ENCODE measurements at places on chromosomes 11 and 22. TPM values are rescaled to one million over a fixed set of nuclear protein-coding genes. Genes with fewer than 3 reads are reported as not detected.

The SEC14L6 gene
- 0.24 TPM for total RNA-seq

The CASP1 gene
- 30.9 TPM for total RNA-seq

The C11orf52 gene
- 1.3 TPM for total RNA-seq

The NDUFC2 gene
- total RNA-seq: 167 TPM

GRCh38 chr11:15194671-15195415 lies 80.1 kb downstream of the INSC start:
- no peaks in the 10 kb centered on the region for H3K36me3 ChIP-seq
- no peak overlapping the region for H3K27ac ChIP-seq
- H3K4me3 ChIP-seq: no peak overlapping the region
- DNase-seq: no peak
- H3K4me1 ChIP-seq: no peaks in the 10 kb centered on the region

DNA sequence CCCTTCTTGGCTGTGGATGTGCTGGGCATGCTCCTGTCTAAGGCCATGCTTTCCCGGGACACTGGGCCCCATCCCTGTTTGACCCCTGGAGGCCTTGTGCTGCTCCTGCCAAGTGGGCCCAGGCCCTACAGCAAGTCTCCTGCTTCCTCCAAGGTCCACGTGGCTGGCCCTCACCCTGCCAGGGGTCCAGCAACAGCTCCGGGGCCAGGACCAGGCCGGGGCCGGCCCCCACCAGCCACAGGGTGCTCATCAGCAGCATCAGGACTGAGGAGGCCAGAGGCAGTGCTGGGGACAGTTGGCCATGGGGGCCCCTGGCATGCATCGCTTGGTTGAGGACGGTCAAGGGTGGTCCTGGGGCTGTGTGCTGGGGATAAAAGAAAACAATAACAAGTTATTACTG lies 2.5 kb downstream of the RHBDD3 start:
- no peak overlapping the region for H3K27ac ChIP-seq
- H3K4me1 ChIP-seq: peaks cover 15% of the 10 kb centered on the region
- no peaks in the 10 kb centered on the region for H3K27me3 ChIP-seq
- peaks cover 25% of the 10 kb centered on the region for H3K36me3 ChIP-seq
- no peak overlapping the region for H3K4me3 ChIP-seq
- DNase-seq: no peak

- DNase-seq: peak; percentile 60
- H3K4me3 ChIP-seq: peak within 1 kb of the TSS; percentile 100
- no peaks in the 10 kb centered on the region for H3K27me3 ChIP-seq
- H3K27ac ChIP-seq: peak within 1 kb of the TSS; percentile 92
Observed at GRCh38 chr11:118572061-118572980, at the start of gene ARCN1. Gene ARCN1 (plus strand): TSS chr11:118572409. CDS start chr11:118572548, 139 bp downstream.

DNA sequence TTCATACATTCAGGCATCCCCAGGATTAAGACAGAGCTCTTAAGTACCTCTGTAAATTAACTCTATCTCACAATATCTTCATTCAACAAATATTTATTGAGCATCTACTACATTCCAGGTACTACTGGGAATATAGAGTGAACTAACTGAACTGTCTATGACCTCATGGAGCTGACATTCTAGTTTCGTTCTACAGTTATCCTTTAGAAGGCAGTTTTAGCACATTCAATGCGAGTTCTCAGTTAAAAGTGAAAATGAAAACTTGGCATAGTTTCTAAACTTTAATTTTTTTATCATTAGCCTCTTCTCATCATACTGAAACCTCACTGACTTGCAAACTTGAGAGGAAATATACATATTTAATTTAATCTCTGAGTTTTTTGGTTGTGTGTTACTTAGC lies 10.7 kb upstream of the MS4A6E start:
- H3K27ac ChIP-seq: no peak overlapping the region
- H3K4me1 ChIP-seq: no peaks in the 10 kb centered on the region
- no peaks in the 10 kb centered on the region for H3K36me3 ChIP-seq
- no peaks in the 10 kb centered on the region for H3K27me3 ChIP-seq

- DNase-seq: no peak
- H3K36me3 ChIP-seq: peaks cover 40% of the 10 kb centered on the region
- H3K27ac ChIP-seq: no peak overlapping the region
- no peaks in the 10 kb centered on the region for H3K27me3 ChIP-seq
- H3K4me1 ChIP-seq: peaks cover 38% of the 10 kb centered on the region
Observed at GRCh38 chr11:1883346-1884302, 8.1 kb downstream of the PRR33 start.

The OR52I2 gene
- 0.09 TPM for total RNA-seq

The YPEL4 gene
- 0.94 TPM for total RNA-seq

DNA sequence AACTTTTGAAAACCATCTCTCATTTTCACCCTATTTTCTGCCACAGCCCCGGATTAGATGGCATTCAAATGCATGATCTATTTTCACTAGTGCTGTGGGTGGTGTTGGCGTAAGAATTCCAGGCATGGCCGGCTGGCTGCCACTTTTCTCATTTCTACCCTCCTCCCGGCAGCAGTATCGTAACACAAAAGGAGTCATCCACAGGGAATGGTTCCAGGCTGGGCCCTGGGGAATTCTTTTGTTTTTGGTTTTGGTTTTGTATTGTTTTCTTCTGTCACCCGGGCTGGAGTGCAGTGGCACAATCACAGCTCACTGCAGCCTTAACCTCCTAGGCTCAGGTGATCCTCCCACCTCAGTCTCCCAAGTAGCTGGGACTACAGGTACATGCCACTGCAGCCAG lies 13.8 kb downstream of the JAML start:
- DNase-seq: no peak
- H3K4me3 ChIP-seq: no peak overlapping the region
- no peaks in the 10 kb centered on the region for H3K27me3 ChIP-seq
- peaks cover 5% of the 10 kb centered on the region for H3K36me3 ChIP-seq
- H3K4me1 ChIP-seq: peaks cover 18% of the 10 kb centered on the region

- no peak overlapping the region for H3K27ac ChIP-seq
- peaks cover 5% of the 10 kb centered on the region for H3K36me3 ChIP-seq
- no peaks in the 10 kb centered on the region for H3K4me1 ChIP-seq
- no peak for DNase-seq
Observed at GRCh38 chr22:47059701-47060161, 297.3 kb downstream of the TBC1D22A start.

- H3K4me1 ChIP-seq: no peaks in the 10 kb centered on the region
- no peaks in the 10 kb centered on the region for H3K27me3 ChIP-seq
- H3K27ac ChIP-seq: no peak overlapping the region
- no peak overlapping the region for H3K4me3 ChIP-seq
Observed at GRCh38 chr11:110469127-110469526, 39.4 kb downstream of the FDX1 start.

DNA sequence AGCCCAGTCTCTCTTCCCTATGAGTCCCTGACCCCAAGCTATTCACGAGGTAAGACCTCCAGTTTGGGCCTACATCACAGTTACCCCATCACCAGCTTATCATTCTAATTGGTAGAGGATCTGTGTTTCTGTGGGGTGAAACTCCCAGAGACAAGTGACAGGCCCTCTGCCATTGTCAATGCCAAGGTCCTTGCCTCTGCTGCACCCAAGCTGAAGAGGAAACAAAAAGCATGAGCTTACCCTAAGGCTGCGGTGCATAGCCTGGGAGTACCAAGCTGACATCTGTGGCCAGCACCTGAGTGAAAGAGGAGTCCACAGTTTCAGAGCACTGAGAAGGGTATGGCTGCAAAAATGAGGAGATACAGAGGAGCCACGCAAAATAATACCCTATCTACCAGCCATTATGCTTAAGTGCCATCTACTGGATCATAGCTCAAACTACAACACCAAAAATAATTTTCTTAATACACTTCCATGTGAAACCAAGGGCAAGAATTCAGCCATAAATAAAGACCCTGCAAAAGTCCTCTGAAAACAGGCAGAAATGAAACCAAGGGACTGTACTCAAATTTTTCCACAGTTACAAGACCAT lies 62.3 kb upstream of the ANO5 start:
- H3K36me3 ChIP-seq: no peaks in the 10 kb centered on the region
- H3K27ac ChIP-seq: no peak overlapping the region
- DNase-seq: no peak
- H3K4me1 ChIP-seq: no peaks in the 10 kb centered on the region

DNA sequence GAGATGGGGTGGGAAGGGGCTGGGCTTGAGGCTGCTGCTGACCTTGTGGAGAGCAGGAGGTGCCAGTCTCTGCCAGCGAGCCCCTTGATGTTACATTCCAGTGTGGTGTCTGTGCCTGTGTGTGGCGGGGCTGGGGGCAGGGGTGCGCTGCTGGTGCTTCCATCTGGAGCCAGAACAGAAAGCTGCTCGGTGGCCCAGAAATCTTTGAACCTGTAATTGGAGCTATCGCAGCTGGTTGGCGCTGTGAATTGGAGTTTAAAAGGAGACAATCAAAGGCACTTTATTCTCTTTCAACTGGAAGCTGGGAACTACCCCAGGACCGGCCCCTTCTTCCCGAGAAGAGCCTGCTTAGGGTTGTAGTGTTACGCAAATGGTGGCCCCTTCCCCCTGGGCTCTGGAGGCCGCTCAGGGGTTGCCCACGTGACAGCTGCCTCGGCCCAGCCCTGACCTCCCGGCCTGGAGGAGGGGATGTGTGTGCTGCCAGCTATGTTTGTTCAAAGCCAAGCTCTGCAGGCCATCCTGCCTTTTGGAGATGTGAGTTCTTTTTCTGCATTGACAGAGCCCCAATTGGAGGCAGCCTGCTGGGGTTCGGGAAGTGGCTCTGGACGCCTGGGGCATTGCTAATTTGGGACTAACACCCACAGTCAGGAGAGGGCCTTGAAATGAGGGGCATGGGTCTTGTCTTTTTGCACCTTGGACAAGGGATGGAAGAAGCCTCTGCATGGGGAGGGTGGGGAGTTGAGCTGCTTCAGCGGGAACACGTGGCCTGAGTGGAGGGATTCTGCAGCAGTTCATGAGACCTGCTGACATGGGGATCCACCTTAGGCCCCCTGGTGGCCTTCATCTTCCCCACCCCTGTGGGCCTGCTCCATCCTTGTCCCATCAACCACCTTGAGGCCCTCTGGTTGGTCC lies 14.0 kb upstream of the ARSA start:
- no peaks in the 10 kb centered on the region for H3K4me1 ChIP-seq
- no peaks in the 10 kb centered on the region for H3K36me3 ChIP-seq
- DNase-seq: no peak
- H3K4me3 ChIP-seq: no peak overlapping the region

The GPR83 gene
- total RNA-seq: 0.14 TPM

GRCh38 chr22:47199261-47199978 lies 437.0 kb downstream of the TBC1D22A start:
- H3K4me3 ChIP-seq: no peak overlapping the region
- no peak overlapping the region for H3K27ac ChIP-seq
- no peak for DNase-seq
- no peaks in the 10 kb centered on the region for H3K36me3 ChIP-seq
- H3K4me1 ChIP-seq: peaks cover 2% of the 10 kb centered on the region
- H3K27me3 ChIP-seq: no peaks in the 10 kb centered on the region

The BIK gene
- 6.8 TPM for total RNA-seq

The HEPACAM gene
- under 0.01 TPM for total RNA-seq

DNA sequence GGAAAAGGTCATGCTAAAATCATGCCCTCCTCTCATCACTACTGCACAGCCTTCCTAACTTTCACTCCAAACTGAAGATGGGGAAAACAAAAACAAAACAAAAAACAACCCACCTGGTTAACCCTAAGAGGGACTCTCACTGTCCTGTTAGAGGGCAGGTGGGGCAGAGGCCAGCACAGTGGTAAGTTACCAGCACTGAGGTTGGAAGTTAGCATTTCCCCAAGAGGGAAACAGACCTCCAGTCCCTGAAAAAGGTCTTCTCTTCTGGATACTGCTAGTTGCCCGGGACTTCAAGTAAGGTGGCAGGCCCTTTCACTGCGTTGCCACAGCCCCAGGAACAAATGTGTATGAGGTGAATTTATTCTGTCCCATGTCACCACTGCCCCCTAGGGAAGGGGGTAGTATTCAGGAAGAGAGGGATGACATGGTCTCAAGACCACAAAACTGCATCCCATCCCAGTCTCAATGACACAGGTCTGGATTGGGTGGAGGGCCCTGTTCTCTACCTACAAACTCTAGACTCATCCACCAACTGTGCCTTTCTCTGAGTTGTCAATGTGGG lies 792 bp upstream of the ADAMTS8 start:
- H3K4me1 ChIP-seq: no peaks in the 10 kb centered on the region
- no peaks in the 10 kb centered on the region for H3K36me3 ChIP-seq
- no peak for DNase-seq
- H3K27ac ChIP-seq: no peak overlapping the region
- H3K27me3 ChIP-seq: peaks cover 65% of the 10 kb centered on the region
- no peak overlapping the region for H3K4me3 ChIP-seq

DNA sequence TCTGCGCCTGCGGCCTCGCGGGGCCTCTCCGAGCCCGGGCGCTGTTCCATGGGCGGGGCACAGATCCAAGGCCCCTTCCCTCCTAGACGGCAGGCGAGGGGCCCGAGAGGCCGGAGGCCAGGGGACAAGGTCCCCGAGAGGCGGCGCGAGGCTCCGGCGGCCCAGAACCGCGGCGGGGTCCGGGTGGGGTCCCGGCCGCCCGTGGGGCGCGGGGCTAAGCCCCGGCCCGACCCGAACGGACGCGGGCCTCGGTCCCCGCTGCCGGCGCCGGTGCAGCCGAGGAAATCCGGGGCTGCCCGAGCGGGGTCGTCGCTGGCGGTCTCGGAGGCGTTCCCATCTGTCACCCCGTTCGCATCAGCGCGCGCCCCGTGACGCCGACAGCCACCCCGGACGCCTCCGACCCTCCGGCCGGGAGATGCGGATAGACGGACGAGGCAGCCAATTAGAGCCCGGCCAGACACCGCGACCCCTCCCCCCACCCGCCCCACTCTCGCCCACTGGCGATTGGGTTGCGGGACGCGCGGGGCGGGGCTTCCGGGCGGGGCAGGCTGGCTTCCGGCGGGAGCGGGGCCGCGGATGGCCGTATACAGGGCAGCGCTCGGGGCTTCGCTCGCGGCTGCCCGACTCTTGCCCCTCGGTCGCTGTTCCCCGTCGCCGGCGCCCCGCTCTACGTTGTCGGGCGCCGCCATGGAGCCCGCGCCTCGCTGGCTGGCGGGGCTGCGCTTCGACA lies at the start of gene SELENOO:
Gene SELENOO, plus strand, starts transcription at position 551 of the 730 bp plus-strand sequence. Its CDS starts 26 bp downstream, at position 577.
- peaks cover 40% of the 10 kb centered on the region for H3K36me3 ChIP-seq
- DNase-seq: peak; percentile 88
- peak within 1 kb of the TSS; percentile 77 for H3K27ac ChIP-seq
- peaks cover 3% of the 10 kb centered on the region for H3K27me3 ChIP-seq
- H3K4me1 ChIP-seq: peaks cover 16% of the 10 kb centered on the region

- no peak for DNase-seq
- H3K36me3 ChIP-seq: no peaks in the 10 kb centered on the region
- no peaks in the 10 kb centered on the region for H3K4me1 ChIP-seq
Observed at GRCh38 chr11:60242740-60243239, at the start of gene MS4A4E. Gene MS4A4E (minus strand): TSS chr11:60243137. CDS start chr11:60230055, 13,082 bp downstream.

- H3K4me3 ChIP-seq: no peak overlapping the region
- H3K36me3 ChIP-seq: no peaks in the 10 kb centered on the region
Observed at GRCh38 chr11:22677153-22677903, 10.9 kb downstream of the GAS2 start.

All from thymus (tissue), 14 donors.